ENCODE measurements at places on chromosomes 4 and X.

GRCh38 chr4:150126864-150127203 is 48.6 kb downstream of the DCLK2 start:
- no peak for DNase-seq

GRCh38 chrX:118251271-118251670 is 94.6 kb upstream of the WDR44 start:
- DNase-seq: no peak

- no peak for DNase-seq
Observed at GRCh38 chr4:56971383-56971782, 6.0 kb downstream of the NOA1 start.

DNA sequence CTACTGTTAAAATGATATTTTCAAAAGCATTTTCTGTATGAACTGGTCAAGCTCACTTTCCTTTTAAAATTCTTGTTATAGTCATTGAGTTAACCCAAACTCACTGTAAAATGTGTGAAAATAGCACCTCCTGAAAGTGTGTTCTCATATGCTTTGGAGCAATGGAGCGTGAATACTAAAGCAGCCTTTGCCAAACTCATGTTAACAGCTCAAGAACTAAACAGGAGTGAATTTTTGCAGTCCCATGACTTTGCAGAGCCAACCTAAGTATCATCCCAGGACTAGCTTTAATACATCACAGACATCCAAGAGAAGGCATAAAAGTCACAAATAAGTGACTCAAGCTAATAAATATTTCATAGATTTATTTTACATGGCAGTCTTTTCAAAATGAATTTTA is 2.3 kb downstream of the AMMECR1 start:
- no peak for DNase-seq

DNA sequence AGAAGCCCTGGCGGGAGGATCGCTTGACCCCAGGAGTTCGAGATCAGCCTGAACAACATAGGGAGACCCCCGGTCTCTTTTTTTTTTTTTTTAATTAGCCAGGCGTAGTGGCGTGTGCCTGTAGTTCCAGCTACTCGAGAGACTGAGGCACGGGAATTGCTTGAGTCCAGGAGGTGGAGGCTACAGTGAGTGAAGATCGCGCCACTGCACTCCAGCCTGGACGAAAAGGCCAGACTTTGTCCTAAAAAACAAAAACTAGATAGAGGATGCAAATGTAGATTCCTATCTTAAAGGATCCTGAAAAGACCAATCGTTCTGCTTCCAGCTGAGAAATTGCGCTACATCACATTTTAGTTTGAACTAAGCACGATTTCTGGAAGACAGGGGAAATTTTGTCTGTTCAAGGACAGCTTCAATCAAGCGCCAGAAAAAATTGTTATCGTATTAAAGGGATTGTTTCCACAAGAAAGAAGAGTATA is 627 bp upstream of the HSD17B11 start:
- no peak for DNase-seq

- DNase-seq: no peak
Observed at GRCh38 chr4:19850909-19851308, 400.8 kb upstream of the SLIT2 start.

- DNase-seq: no peak
Observed at GRCh38 chrX:133546441-133546840, 131.2 kb upstream of the GPC4 start.

- no peak for DNase-seq
Observed at GRCh38 chr4:104743215-104743653, 248.5 kb upstream of the CXXC4 start.

DNA sequence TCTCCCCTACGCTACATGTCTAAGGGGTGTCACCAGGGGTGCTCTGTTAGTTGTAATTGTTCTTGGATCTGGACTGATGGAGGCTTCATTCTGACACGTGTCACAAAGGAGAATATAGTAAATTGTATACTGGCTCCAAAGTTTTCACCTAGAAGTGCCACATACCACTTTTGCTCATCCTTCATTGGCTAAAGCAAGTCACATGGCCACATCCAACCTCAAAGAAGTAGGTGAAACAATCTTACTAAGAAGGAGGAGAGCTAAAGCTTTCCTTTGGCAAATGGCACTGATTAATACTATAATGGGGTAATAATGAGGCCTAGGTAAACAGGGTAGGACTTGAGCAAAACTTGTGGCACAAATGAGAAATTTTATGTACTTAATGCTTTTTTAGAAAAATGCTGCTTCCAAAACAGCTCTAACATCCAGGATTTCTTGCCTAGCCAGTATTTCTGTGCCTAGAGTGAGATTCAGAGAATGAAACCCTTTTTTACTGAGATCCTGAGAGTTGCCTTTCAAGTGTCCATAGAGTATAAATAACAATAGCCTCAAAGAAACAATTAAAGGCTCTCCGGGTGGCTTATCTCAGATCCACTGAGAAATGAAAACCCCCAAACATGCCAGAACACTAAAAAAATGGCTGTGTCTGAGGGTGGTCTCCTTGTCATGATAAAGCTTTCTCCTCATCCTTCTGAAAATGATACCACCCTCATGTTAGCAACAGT is 34.7 kb downstream of the NHS start:
- no peak for DNase-seq

DNA sequence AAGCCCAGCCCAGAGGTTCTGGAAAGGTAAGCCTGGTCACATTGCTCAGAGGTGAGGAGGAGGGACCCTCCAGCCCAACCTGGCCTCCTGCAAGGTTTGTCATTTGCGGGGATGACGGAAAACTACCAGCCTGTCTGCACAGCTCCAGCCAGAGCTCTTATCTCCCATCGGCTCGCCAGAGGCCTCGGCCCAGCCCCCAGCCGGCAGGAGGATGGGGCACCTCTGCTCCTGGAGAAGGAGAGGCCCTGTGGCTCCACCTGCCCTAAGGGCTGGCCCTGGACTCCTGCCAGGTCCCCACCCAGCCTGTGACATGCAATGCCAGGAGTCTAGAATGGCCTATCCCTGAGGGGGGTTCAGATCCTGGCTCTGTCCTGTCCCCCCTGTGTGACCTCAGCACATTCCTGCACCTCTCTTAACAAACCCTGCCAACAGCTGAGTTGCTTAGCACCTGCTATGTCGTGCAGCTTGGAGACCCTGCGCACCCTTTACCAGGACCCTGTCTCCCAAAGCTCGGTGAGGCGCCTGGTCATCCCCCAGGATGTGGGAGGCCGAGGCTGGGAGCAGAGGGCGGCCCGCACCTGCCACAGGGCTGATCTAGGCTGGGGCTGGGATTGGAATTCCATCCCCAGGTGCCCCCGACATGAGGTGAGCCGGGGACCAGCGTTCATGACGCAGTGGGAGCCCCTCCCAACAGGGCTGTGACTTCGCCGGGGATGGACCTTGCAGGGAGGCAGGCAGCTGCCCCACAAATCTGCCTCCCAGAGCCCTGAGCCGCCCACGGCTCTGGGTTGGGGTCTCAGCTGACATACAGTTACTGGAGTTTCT is 14.4 kb downstream of the ADRA2C start:
- DNase-seq: no peak

- DNase-seq: no peak
Observed at GRCh38 chrX:155611302-155611701, 1.4 kb downstream of the TMLHE start.

DNA sequence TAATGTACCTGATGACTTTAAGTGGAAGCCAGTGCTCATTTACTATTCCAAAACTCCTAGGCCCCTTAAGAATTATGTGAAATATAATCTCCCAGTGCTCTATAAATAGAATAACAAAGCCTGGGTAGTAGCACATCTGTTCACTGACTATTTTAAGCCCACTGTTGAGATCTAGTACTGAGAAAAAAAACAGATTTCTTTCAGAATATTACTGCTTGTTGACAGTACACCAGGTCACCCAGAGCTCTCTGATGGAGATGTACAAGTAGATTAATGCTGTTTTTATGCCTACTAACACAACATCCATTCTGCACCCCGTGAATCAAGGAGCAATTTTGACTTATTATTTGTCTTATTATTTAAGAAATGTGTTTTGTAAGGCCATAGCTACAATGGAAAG is 75.7 kb downstream of the FAM47C start:
- DNase-seq: no peak

DNA sequence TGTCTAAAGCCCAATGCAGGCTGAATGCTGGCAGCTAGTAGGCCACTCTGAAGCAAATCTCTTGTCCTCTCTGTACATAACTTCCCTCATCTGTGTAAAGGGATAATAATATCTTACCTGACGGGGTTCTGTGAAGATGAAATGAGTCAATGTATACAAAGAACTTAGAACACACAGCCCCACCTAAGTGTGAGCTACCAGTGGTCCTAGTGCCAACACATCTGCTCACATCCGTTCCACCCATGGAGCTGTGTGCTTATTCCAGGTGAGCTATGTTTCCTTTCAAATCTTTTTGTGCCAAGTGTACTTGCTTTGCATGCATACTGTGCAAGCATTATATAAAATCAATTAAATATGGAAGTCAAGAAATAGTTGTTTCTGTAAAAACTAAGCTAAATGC is 116.4 kb downstream of the TSPAN5 start:
- no peak for DNase-seq

DNA sequence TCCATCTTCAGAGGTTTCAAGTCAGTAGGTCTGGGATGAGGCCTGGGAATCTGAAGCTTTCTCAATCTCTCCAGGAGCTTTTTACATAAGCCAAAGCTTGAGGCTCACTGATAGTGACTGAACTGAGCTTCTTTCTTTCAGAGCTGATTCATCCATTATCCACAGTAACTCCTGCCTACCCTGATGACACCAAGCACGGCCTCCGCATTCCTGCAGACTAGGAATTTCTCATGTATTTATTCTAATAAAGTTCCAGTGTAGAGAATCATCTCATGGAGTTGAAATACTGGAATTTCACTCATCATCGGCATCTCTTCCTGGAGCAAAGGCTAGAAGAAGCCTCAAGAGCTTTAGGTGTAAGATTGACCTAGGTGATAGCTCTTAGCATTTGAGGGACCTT is 12.1 kb upstream of the DCTD start:
- no peak for DNase-seq

DNA sequence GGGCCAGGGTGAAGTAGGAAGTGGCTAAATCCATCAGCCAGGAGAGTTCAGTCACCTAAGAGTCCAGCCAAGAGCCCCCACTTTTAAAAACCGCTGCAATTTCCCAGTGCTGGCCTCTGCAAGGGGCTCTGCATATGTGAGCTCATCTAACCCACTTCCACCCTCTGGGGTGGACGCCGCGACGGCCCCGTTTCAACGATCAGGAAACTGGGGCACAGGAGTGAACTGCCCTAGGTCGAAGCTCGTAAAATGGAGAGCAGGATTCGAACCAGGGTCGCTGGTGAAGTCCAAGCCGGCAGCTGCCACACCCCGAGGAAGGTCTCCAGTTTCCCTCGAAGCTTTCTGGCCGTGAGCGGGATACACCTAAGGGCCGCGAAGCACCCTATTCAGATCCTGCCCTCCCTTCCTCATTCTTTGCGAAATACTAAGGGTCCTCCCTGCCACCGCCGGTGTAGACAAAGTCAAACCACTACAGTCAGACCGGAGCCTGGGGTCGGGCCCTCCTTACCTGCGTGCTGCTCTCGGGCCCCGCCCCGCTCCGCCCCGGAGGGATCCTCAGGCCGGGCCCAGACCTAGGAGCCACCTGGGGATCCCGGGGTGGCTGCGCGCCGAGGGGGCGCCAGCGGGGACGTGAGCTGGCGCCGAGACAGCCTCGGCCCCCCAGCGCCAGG is 446 bp downstream of the EVC2 start:
- DNase-seq: no peak

- DNase-seq: no peak
Observed at GRCh38 chrX:21975812-21976211, 35.3 kb downstream of the SMS start.

GRCh38 chrX:93422693-93423092 is 250.7 kb downstream of the NAP1L3 start:
- no peak for DNase-seq

GRCh38 chr4:177403746-177404145 is 38.5 kb downstream of the AGA start:
- DNase-seq: no peak

GRCh38 chr4:164847967-164848649 is 28.9 kb upstream of the APELA start:
- DNase-seq: no peak

GRCh38 chr4:38832206-38832605 is 24.4 kb downstream of the TLR6 start:
- DNase-seq: no peak

DNA sequence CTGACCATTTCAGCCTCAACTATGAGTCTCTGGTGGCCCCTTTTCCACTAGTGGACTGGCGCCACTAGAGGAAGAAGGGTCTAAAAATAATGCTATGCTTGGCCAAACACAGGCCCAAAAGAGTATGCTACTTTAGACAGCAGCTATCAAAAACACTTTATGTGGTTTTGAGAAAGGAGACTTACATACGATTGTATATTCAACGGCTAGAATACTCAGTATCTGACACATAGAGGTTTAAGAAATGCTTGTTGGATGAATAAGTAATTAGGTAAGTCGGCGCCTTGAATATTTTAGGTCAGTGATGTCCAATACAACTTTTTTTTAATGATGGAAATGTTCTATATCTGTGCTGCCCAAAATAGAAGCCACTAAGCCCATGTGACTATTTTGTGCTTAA is 25.7 kb upstream of the TMPRSS11A start:
- no peak for DNase-seq

- no peak for DNase-seq
Observed at GRCh38 chr4:106186201-106186600, 129.8 kb downstream of the TBCK start.

- no peak for DNase-seq
Observed at GRCh38 chr4:82123934-82124333, 249.9 kb downstream of the HNRNPD start.

DNA sequence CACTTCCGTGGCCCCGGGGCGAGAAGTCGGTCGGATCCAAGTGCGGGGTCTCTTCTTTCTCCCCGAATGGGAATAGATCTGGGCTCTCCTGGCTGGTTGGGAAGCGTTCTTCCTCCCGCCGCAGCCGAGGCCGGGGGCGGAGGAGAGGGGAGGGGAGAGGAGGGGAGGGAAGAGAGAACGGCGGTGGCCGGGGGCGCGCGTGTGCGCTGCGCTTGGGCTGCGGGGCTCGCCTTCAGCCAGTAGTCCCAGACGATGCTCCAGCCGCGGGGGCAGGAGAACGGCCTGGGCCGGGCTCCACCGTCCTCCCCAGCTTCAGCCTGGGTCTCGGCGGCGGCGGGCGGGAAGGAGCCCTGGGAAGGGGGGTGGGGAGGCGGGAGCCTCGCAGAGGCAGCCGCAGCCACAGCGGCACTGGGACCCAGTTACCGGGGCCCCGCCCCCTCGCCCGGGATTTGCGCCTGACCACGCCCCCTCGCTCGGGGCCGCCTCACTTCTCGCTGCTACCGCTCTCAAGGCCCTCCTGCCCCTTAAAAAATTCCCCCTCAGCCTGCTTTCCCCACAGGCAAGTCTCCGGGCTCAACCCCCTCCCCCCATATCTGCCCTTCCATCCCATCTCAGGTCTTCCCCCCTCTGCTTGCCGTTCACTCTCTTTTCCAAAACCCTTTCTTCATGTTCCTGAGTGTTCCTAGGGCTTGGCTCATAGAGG is at the start of gene FGD1:
FGD1 (minus strand) TSS at position 421 of the 703 bp plus-strand sequence. CDS start 802 bp downstream, outside the sequence.
- peak; percentile 30 for DNase-seq

DNA sequence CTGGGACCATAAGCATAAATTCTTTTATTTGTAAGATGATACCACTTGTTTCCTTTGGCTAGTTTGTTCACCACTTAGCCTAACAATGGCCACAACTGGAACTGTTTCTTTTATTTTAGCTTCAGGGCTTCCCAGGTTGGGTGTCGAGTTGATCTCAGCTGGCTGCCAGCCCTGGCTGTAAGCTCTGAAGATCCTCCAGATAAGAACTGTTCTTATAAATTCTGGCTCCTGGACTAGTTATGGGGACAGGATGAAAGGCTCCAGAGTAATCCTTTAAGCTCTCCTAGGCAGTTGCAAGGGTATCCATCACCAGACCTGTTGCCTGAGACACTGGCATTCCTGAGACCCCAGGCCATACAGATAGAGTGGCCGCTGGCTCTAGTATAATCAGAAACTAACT is 129.4 kb upstream of the ACSL4 start:
- DNase-seq: no peak
